Kidney capillary endothelial cell (primary cell): ENCODE measurements at places on chromosomes 2 and 18.

- DNase-seq, result no peak
These were observed 28.6 kb downstream of the SIGLEC15 start for GRCh38 chr18:45854036-45854586.

DNA sequence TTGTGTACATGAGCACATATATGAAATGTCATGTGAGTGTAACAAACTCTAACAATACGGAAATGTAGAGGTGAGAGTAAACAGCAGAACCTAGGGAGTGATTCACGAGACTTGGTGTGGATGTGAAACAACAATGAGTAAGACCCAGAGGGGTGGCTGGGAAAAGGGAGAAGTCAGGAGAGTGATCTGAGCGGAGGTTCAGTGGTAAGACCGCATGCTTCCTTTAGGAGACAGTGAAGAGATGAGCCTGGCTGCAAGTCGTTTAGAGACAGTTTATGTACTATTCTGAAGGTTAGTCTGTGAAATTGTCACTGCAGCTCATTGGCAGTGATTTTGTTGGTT, 150.6 kb downstream of the PRPF40A start:
- no peak for DNase-seq

DNA sequence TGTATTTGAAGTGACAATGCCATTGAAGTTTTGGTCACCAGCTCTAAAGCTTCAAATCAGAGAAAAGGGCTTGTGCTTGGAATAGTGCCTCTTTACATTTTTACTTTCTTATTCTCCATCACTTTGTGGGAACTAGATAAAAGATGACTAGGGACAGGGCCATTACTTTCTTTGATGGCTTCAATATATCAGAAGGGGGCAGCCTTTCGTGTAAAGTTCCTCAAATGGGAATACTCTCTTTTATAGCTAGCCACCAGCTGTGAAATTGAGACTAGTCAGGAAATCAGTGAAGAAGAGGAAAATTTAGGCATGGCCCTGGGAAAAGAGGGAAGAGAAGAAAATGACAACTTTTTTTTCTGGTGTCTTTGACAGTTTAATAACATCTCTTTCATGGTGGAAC, 242.5 kb downstream of the DCC start:
- DNase-seq, result no peak

- no peak for DNase-seq
These were observed 59.2 kb downstream of the CSRNP3 start for GRCh38 chr2:165528691-165529090.

- DNase-seq, result no peak
These were observed 32.9 kb upstream of the EHBP1 start for GRCh38 chr2:62672601-62673000.

DNA sequence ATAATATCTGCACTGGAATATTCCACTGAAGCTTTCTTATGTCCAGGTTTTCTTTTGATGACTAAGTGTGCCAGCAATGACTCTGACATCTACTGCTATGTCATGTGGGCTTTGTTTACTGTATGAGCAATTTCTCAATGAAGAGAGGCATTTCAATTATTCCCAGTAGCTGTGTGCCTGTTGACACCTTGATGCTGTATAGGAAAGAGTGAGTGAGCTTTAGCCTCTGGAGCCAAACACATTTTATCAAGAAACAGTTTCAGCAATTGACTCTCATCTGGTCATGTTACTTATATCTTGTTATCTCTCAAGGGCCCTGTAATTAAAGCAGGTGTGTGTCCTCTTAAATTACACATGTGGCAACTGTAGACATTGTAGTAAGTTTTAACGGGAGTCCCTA, 493.2 kb upstream of the FANCL start:
- peak; percentile 16 for DNase-seq

DNA sequence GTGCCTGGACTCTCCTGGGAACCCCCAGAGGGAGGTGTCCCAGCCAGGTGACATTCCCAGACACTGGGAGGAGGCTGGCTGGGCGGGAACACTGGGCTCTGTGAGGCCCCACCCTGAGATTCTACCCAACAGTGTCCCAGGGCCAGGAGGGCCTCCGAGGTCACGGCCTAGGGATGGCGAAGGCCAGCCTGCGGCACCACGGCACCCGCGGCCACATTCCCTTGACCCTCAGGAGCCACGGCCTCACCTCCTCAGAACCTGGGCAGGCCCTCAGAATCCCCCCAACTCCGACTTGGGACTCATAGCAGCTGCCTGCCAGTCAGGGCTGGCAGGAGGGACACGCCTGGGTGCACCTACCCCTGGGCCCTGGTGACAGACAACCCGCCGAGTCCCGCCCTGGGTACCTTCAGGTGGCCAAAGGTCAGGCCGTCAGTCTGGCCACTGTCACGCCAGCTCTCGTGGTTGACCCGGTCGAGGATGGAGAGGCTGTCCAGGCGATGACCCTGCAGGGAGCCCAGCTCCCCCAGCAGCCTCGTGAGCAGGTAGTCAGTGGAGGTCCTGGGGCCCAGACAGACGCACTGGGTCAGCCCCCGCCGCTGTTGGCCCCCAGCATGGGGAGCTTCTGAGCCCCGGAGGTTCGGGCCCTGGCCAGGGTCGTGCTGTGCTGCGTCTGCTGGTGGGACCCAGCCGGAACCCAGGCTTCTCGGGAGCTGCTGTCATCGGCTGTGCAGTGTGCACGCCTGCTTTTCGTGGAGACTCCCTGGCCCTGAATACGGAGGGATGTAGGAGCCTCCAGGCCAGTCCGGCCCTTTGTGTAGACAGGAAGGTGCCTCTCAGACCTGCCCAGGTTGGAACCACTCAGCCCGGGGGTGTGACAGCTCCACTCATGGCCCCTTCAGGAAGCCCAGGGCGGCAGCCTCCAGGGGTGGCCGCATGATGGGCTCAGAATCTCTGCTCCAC, 6.1 kb downstream of the MAB21L4 start:
- DNase-seq, result no peak
